ENCODE measurements at places on chromosomes 11 and 22. TPM values are rescaled to one million over a fixed set of nuclear protein-coding genes. Genes with fewer than 3 reads are reported as not detected.
A peak's percentile ranks its signal among the peaks of the same experiment; 100 is the strongest.

DNA sequence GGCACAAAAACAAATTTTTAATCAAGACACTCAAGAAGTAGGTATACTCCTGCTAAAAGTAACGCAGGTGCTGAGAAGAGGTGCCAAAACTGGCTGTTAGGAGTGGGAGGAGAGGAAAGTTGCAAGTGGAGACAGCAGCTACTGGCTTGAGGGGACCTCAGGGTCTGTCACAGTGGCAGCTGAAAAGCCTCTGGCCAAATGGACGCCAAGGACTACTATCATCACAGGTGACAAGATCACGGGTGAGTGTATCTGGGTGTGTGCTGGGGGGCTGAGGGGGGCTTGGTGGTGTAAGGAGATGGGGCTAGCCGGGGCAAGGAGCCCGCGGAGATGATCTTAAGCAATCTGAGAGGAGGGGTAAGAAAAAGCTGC lies 687 bp downstream of the ZNF202 start:
- no peaks in the 10 kb centered on the region for H3K36me3 ChIP-seq
- no peaks in the 10 kb centered on the region for H3K27me3 ChIP-seq
- peak overlapping the region; percentile 96 for H3K4me3 ChIP-seq
- DNase-seq, result no peak
- H3K4me1 ChIP-seq, result peaks cover 10% of the 10 kb centered on the region
- peak overlapping the region; percentile 78 for H3K27ac ChIP-seq

FOLR2 gene
- total RNA-seq, result 6.9 TPM

DNA sequence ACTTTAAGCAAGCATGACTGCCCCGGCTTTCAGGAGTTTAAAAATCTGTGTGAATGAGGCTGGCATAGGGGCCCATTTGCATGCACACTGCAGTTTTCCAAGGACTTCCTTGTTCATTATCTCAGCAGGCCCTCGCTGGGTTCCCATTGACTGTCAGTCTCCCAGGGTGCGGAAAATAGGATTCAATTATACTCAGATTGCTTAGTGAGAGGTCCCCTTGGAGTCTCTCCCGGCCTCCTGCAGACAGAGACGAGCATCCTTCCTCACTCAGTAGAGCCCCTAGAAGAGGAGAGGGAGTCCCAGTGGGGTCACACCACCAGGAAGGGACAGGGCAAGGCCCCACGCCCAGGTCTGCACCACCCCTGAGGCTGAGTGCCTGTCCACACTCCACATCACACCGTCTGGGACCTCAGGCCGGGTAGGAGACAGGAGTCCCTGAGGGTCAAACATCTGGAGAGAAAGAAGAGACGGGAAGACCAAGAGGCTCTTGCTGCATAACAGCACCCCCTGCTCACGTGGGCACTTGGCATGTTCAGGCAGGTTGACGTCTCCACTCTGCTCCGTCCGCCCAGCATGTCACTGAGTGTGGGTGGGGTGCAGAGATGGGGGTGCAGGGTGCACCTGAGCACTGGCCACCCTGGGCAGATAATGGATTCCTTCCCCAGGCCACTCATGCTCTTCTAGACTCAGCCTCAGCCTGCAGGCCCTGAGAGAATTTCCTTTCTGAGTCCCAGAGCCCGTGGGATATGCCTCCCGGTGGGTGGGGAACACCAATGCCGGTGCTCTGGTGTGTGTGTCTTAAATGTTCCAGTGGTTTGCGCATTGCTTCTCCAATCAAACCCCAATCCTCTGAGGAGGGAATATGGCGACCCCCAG lies 58.8 kb downstream of the MCM5 start:
- no peak overlapping the region for H3K4me3 ChIP-seq
- H3K27ac ChIP-seq, result no peak overlapping the region
- no peaks in the 10 kb centered on the region for H3K36me3 ChIP-seq

GRCh38 chr11:106077609-106078455 lies at the start of gene AASDHPPT:
TSS of gene AASDHPPT (plus strand) at chr11:106077662. CDS start at chr11:106077711, 49 bp downstream.
- peak within 1 kb of the TSS; percentile 69 for H3K4me3 ChIP-seq
- H3K36me3 ChIP-seq, result no peaks in the 10 kb centered on the region
- H3K27ac ChIP-seq, result peak within 1 kb of the TSS; percentile 88
- no peaks in the 10 kb centered on the region for H3K27me3 ChIP-seq
- H3K4me1 ChIP-seq, result peaks cover 3% of the 10 kb centered on the region

GRCh38 chr11:96708219-96708878 lies 318.5 kb downstream of the JRKL start:
- H3K4me1 ChIP-seq, result no peaks in the 10 kb centered on the region
- no peaks in the 10 kb centered on the region for H3K36me3 ChIP-seq
- H3K27me3 ChIP-seq, result no peaks in the 10 kb centered on the region

SLC22A8 gene
- total RNA-seq, result not detected

DNA sequence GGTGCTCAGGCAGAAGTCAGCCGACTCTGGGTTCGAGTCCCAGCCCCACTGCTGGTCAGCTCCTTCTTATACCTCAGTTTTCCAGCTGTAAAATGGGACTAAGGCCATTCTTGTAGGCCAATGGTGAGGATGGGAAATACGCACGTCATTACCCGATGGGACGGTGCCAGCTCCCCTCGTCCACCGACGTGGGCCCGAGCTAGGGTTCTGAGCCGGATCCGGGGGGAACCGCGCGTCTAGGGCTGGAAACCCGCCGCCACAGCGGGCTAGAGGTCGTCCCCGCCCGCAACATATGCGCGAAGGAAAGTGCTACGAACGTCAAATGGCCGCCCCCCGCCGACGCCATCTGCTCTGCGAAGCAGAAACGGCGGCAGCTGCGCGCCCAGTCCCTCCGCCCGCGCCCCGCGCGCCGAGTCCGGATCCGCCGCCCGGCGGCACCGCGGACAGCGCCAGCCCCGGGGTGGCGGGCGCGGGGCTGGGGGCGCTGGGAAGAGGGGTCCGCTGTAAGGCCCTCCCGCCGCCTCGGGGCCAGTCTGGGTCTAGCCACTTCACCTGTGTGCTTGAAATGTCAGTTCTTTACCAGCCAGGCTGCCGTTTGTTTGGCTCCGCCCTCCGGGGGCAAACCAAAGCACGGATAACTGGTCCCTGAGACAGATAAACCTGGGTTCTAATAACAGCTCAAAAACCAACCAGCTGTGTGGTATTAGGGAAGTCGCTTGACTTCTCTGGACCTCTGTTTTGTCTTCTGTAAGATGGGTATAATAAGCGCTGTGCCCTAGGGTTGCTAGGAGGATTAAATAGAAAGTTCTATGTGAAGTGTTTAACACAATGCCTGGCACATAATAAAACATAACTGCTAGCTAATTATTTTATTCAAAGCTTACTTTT lies 103.5 kb upstream of the RCN1 start:
- no peak for DNase-seq
- no peaks in the 10 kb centered on the region for H3K36me3 ChIP-seq
- no peaks in the 10 kb centered on the region for H3K4me1 ChIP-seq
- no peak overlapping the region for H3K4me3 ChIP-seq
- no peaks in the 10 kb centered on the region for H3K27me3 ChIP-seq
- no peak overlapping the region for H3K27ac ChIP-seq

GRCh38 chr11:68471360-68472340 lies 11.1 kb downstream of the PPP6R3 start:
- no peak overlapping the region for H3K27ac ChIP-seq
- H3K4me3 ChIP-seq, result no peak overlapping the region
- no peaks in the 10 kb centered on the region for H3K36me3 ChIP-seq
- no peak for DNase-seq

DNA sequence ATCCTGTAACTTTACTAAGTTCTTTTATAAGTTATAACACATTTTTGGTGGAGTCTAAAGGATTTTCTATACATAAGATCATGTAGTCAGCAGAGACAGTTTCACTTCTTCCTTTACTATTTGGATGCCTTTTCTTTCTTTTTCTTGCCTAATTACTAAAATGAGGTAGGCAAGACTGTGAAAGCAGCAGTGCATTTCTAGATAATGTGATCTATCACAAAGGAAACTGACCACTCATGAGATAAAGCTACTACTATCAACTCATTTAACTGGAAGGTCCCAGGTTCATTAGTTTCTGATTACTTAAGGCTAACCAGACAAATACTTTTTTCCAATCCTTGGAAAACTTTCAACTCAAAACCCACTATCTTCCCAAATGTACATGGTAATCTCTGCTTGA lies 196.2 kb upstream of the E2F8 start:
- H3K4me1 ChIP-seq, result no peaks in the 10 kb centered on the region
- H3K4me3 ChIP-seq, result no peak overlapping the region
- H3K27me3 ChIP-seq, result no peaks in the 10 kb centered on the region
- DNase-seq, result no peak

OR8A1 gene
- not detected for total RNA-seq

- no peaks in the 10 kb centered on the region for H3K27me3 ChIP-seq
- no peaks in the 10 kb centered on the region for H3K4me1 ChIP-seq
- H3K4me3 ChIP-seq, result no peak overlapping the region
Observed at GRCh38 chr11:9069256-9069655, 22.1 kb downstream of the SCUBE2 start.

DNA sequence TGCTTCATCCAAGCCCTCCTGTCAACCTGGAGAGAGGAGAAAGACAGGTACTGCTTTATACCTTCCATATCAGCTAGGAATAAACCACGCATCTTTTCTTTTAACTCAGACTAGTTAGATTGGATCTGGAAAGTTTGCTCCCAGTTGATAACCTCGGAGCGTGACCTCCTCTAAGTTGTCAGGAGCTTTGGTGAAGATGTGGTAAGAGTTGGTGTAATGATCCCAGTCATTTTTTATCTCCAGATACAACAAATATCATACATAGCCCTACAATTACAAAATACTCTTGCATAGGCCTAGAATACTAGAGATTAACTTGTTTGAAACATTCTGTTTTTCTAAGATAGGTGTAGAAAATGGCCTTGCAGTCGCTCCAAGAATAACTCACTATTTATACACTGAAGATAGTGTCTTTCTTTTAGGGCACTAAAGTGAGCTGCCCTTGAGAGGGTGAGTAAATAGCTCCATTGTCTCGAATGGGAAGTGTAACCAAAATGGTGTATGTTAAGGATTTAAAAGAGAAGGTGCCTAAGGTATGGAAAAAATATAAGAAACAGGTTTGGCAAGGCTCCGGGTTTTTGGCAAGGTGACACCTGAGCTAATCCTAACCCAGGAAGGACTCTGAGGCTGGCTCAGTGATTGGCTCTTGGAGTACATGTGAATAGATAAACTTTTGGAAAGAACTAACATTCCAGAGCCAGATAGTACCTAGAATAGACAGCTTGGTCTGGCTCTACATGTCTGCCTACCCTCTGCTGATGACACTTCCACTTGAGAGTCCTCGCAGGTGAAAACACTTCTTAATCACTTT lies 59.4 kb downstream of the GLYATL1 start:
- no peak overlapping the region for H3K27ac ChIP-seq
- H3K4me3 ChIP-seq, result no peak overlapping the region
- no peaks in the 10 kb centered on the region for H3K36me3 ChIP-seq
- H3K27me3 ChIP-seq, result no peaks in the 10 kb centered on the region
- no peak for DNase-seq

- no peak for DNase-seq
- peaks cover 3% of the 10 kb centered on the region for H3K4me1 ChIP-seq
- no peak overlapping the region for H3K4me3 ChIP-seq
- no peak overlapping the region for H3K27ac ChIP-seq
- H3K36me3 ChIP-seq, result no peaks in the 10 kb centered on the region
- no peaks in the 10 kb centered on the region for H3K27me3 ChIP-seq
Observed at GRCh38 chr22:41925783-41926460, 684 bp downstream of the TNFRSF13C start.

DNA sequence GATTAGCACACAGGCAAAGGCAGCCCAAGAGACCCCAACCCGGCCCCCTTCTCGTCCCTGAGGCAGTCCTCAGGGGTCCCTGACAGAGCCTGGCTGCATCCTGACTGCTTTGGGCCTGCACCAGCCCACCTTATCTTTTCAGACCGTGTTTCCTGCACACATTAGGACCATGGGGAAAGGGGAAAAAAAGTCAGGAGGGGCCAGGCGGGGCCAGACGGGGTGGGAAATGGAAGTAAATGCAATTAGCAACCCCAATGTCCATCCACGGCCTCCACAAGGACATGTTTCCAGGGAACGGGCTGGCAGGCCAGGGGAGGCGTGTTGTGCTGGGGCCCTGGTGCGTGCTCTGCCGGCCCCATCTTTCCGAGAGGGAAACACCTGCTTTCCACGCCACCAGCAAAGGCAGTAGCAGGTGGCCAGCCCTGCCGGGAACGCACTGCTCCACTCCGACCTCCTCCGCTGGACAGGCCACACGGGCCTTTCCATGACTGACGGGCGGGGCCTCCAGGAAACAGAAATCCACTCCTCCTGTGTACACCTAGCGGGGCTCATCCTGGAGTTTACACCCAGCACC lies 7.4 kb downstream of the EHD1 start:
- H3K4me3 ChIP-seq, result no peak overlapping the region
- H3K27ac ChIP-seq, result peak overlapping the region; percentile 8
- H3K4me1 ChIP-seq, result peaks cover 18% of the 10 kb centered on the region
- no peaks in the 10 kb centered on the region for H3K36me3 ChIP-seq

- no peak for DNase-seq
- no peaks in the 10 kb centered on the region for H3K36me3 ChIP-seq
- H3K27me3 ChIP-seq, result no peaks in the 10 kb centered on the region
- no peak overlapping the region for H3K4me3 ChIP-seq
- no peaks in the 10 kb centered on the region for H3K4me1 ChIP-seq
Observed at GRCh38 chr11:107453594-107454286, 3.9 kb downstream of the CWF19L2 start.

All from ovary (tissue), 10 donors.